ENCODE measurements at places on chromosomes 13 and 19.

- DNase-seq, result no peak
Measured at GRCh38 chr19:489418-490196, 6.7 kb upstream of the MADCAM1 start.

GRCh38 chr13:76884186-76884906 is 1.9 kb downstream of the KCTD12 start:
- DNase-seq, result no peak

DNA sequence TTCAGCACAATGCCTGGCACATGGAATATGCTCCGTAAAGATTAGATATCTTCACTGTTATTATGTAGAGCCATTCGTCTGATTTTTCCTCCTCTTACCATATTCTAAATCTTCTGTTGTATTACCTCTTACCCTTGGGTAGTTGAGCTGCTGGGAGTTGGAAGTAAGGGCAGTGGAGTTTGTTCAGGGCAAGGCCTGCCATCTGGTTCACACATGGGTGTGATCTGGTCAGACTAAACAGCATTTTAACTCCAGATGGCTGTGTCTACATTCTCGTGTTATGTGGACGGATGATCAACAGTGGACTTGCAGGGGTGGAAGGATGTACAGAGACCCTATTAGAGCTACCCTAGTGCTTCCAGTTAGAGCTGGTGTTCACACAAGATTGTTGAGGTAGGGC is 164.9 kb downstream of the ZIC5 start:
- DNase-seq, result no peak

- no peak for DNase-seq
Measured at GRCh38 chr13:102487330-102487729, 85.5 kb upstream of the FGF14 start.

GRCh38 chr13:29522044-29522685 is 73.3 kb downstream of the SLC7A1 start:
- no peak for DNase-seq

- DNase-seq, result no peak
Measured at GRCh38 chr19:4454747-4455718, 2.6 kb downstream of the UBXN6 start.

DNA sequence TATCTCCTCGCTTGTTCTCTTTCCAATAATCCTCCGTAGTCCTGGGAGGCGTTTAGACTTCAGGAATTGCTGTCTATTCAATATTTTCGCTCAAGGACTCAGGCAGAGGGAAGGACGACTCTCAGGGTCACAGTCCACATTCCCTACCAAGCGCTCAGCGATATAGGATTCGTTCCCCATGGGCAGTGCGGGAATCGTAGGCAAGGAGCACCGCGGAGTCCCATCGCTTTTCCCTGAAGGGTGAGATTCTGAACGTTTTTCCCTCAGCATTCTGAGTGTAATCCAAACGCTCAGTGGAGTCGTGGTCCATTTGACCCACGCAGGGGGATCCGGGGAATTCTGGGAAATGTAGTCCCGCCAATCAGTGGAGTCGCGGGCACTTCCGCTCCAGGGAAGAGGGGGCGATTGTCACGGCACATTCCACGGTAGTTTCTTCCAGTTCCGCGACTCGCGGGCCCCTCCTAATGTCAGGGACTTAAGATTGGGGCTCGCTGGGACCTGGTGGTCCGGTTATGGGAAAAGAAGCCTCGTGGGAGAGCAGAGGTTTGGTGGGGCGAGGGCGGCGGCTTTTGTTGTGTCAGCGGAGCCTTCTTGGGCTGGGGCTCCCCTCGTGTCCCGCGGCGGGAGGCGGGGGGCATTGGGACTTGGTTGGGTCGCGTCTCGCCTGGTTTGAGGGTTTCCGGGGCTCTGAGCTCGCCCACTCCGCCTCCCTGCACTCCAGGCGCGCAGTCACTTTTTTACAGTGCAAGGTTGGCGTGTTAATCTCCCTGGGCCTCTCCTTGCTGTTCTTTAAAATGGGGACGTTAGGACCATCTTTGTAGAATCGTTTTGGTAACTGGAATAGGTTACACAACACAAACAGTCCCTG is at the start of gene ZNF234:
ZNF234 (plus strand) TSS at position 364 of the 868 bp plus-strand sequence. CDS start 3,079 bp downstream, outside the sequence.
- DNase-seq, result peak; percentile 75

- DNase-seq, result no peak
Measured at GRCh38 chr19:41708481-41708880, at the start of gene CEACAM5. Gene CEACAM5 (plus strand): TSS chr19:41708626. CDS start chr19:41708732, 106 bp downstream.

DNA sequence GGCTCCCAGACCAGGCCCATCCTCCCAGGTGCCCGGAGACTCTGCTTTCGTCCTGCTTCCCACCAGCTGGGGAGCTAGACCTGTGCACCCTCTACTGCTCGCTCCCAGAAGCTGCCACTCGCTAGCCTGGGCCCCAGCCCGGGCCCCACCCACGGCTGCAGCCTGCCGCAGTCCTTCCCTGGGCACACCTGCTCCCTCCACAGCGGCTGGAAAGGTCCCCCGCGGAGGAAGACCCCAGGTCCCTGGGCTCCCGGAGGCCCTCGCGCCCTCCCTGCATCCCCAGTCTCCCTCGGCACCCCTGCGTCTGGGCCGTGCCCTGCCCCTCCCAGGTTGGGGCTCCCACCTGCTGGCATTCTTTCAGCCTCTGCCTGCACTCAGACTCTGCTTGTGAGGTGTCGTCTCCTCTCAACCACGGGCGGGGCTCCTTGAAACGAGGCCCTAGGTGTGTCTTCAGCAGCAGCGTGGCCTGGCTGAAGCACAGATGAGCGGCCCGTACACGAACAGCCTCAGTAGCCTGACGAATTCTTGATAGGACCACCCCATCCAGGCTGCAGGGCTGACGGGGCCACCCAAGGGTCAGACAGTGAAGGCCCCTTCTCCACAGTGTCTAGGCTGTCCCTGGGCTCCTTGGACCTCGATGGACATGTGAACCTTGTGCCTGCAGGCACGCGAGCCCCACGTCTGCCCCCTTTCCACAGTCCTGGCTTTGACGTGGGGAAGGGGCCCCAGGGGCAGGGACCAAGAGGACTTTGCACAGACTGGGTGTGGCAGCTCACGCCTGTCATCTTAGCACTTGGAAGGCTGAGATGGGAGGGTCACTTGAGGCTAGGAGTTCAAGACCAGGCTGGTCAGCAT is 27.9 kb downstream of the DOT1L start:
- no peak for DNase-seq

- no peak for DNase-seq
Measured at GRCh38 chr13:110263888-110264287, 43.1 kb downstream of the COL4A1 start.

GRCh38 chr13:100149389-100149788 is 60.5 kb downstream of the PCCA start:
- no peak for DNase-seq

- no peak for DNase-seq
Measured at GRCh38 chr13:30720172-30720869, 15.0 kb upstream of the ALOX5AP start.

DNA sequence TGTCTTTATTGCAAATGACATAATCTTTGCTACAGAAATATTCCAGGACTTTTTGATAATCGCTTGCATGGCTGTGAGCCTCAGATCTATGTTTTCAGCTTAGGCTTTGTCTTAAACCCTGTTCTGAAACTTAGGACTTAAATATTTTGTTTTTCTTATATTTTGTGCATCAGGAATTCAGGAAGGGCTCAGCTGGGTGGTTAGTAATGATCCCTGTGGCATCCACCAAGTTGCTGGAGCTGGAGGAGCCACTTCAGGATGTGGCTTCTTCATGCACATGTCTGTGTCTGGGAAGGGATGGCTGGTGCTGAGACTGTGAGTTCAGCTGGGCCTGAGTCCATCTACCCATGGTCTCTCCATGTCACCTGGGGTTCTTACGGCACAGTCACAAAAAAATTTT is 48.9 kb upstream of the LRCH1 start:
- no peak for DNase-seq

GRCh38 chr13:19581675-19582074 is 20.3 kb upstream of the TPTE2 start:
- DNase-seq, result no peak

DNA sequence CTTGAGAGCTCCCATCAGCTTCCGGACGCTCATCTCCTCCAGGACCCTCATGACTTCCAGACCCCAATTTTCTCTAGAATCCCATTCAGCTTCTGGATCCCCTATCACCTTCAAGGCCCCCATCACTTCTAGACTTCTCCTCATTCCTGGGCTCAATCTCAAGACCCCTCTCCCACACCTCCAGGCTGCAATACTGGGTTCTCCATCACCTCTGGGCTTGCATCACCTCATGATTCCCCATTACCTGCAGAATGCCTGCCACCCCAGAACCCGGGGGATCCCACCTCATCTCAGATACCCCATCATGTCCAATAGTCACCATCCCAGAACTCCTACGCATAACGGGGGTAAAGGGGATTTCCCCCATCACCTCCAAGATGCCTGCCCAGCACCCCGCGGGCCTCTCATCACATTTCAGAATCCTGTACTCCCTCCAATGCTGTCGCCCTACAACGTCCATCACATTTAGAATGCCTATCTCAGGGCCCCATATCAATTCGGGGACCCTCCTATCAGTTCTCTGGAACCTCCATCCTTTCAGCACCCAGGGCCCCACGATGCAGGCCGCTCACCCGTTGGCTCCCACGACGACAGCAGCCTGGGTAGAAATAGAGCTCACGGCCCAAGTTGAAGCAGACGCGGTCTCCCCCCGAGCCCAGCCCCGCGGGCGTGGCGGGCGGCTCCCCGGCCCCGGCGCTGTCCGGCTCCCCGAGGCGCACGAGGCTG is 738 bp downstream of the DMWD start:
- DNase-seq, result no peak

- no peak for DNase-seq
Measured at GRCh38 chr13:30798776-30799355, 63.5 kb downstream of the ALOX5AP start.

DNA sequence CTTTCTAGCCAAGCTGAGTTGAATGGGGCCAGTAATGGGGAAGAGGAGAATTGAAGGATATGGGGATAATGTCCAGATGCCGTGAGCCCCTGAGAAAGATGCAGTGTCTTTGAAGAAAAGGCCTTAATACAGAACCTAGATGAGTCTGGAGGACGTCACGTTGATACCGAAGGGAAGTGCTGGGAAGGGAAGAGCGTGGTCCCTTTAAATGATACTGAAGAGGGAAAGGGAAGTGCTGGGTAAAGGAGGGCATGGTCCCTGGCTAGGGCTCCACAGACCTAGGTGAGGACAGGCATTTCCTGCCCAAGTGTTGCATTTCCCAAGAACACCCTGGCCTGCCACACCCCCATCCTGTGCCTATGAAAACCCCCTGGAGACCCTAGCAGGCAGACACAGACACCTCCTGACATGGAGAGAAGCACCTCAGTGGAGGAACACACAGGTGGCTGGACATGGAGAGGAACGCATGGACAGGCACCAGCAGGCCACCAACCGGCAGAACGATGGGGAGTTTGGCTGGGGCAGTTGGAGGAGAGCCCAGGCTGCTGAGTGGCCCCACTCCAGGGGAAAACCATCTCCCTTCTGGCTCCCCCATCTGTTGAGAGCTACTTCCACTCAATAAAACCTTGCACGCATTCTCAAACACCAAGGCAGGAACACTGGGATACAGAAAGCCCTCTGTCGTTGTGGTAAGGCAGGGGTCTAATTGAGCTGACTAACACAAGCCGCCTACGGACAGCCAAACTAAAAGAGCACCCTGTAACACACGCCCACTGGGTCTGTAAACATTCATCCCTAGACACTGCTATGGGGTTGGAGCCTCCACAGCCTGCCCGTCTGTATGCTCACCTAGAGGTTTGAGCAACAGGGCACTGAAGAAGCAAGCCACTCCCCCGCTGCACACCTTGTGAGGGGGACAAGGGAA is 34.9 kb upstream of the POMP start:
- no peak for DNase-seq

GRCh38 chr13:36261976-36262375 is 35.6 kb downstream of the CCDC169 start:
- DNase-seq, result no peak

- DNase-seq, result no peak
Measured at GRCh38 chr13:108903613-108904012, 274.2 kb downstream of the MYO16 start.

DNA sequence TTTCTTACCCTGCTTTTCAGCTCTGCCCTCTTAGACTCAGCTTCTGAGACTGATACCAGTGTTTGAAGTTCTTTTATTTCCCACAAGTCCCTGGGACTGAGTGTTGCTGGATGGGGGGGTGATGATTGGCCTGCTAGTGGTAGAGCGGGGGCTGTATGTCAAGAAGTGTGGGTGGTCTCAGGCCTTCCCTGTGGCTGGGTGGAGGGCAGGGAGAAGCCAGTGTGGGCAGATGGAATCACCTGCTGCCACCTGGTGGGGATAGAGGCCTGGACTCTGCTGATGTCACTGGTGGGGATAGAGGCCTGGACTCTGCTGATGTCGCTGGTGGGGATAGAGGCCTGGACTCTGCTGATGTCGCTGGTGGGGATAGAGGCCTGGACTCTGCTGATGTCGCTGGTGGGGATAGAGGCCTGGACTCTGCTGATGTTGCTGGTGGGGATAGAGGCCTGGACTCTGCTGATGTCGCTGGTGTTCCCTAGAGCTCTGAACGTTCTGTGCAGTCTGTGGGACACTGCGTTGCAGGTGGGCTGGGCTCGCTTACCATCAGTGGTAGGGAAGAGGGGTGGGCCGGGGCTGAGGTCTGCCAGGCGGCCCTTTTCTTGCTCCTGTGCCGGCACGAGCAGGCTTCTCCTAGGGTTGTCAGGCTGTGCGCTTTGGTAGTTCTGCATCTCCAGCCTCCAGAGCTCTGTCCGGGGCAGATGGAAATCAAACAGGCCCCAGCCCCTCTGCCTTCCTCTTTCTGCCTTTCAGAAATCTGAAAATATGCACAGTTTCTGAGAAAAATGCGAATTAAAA is 101.3 kb downstream of the ARHGEF7 start:
- DNase-seq, result no peak

- DNase-seq, result peak; percentile 7
Measured at GRCh38 chr19:14473073-14473977, 1.8 kb downstream of the PTGER1 start.

GRCh38 chr19:15595069-15595468 is 19.9 kb upstream of the CYP4F8 start:
- DNase-seq, result no peak

GRCh38 chr13:41465241-41465847 is 8.0 kb downstream of the RGCC start:
- no peak for DNase-seq

DNA sequence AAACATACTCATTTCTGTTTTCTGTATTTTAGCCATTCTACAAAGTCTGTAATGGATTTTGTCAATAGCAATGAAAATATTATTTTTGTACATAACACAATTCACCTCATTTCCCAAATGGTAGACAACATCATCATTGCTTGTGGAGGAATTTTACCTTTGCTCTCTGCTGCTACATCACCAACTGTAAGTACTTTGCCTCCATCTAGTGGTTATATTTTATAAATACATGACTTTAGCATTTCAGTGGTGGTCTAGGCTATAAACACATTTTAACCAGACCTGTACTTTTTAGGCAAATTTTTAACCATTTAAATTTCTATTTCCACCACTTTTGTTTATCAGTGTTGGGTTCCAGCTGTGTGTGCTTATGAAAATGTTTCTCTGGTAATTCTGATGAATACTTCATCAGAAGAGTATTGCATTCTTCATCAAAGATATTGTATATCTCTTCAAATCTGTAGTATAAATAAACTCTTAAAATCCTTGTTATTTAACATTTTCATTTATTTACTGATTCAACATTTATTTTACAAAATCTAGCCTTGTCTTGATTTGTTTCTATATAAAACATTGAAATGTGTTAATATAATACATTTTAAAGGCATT is 222.4 kb downstream of the NBEA start:
- DNase-seq, result no peak

All from hypothalamus (tissue), 51 donors.